G401 (cell line): ENCODE measurements at places on chromosomes 12 and 14. TPM values are rescaled to one million over a fixed set of nuclear protein-coding genes. Genes with fewer than 3 reads are reported as not detected.

PLEKHD1 gene
- total RNA-seq = 0.31 TPM in 1 of 2 replicates, not detected in the other

TAS2R7 gene
- not detected in 2 replicates for total RNA-seq

PZP gene
- not detected in 2 replicates for total RNA-seq

SPIC gene
- not detected in 2 replicates for total RNA-seq

MYF5 gene
- total RNA-seq = not detected in 2 replicates

KRT73 gene
- not detected in 2 replicates for total RNA-seq

SDR9C7 gene
- not detected in 2 replicates for total RNA-seq

INF2 gene
- 30.3 and 31.3 TPM in 2 replicates for total RNA-seq

TM7SF3 gene
- total RNA-seq = 105 and 126 TPM in 2 replicates

ANO2 gene
- not detected in 2 replicates for total RNA-seq

KRT82 gene
- total RNA-seq = not detected in 2 replicates

C1S gene
- total RNA-seq = 3.3 and 4.1 TPM in 2 replicates

GARIN6 gene
- not detected in 2 replicates for total RNA-seq

ASPG gene
- total RNA-seq = not detected in 2 replicates

HCAR2 gene
- not detected in 2 replicates for total RNA-seq

PGF gene
- 1.8 and 3.9 TPM in 2 replicates for total RNA-seq

HRK gene
- total RNA-seq = 6.2 and 8.9 TPM in 2 replicates

PSMA3 gene
- total RNA-seq = 208 and 305 TPM in 2 replicates

FOXM1 gene
- total RNA-seq = 18.8 and 36.1 TPM in 2 replicates

IL23A gene
- 1.3 and 5.3 TPM in 2 replicates for total RNA-seq

KLRB1 gene
- total RNA-seq = not detected in 2 replicates

FBRSL1 gene
- 9.5 and 10.2 TPM in 2 replicates for total RNA-seq

HOXC6 gene
- 3.7 and 4.1 TPM in 2 replicates for total RNA-seq

MAP1LC3B2 gene
- total RNA-seq = 0.34 TPM in 1 of 2 replicates, not detected in the other

NPFF gene
- 10.7 TPM in 1 of 2 replicates, not detected in the other for total RNA-seq

PTPN21 gene
- total RNA-seq = 1.2 and 3.6 TPM in 2 replicates

CCDC197 gene
- not detected in 2 replicates for total RNA-seq

RNASE11 gene
- not detected in 2 replicates for total RNA-seq

SELPLG gene
- 0.74 and 1.1 TPM in 2 replicates for total RNA-seq

LALBA gene
- not detected in 2 replicates for total RNA-seq

SERPINA12 gene
- not detected in 2 replicates for total RNA-seq

INHBC gene
- total RNA-seq = not detected in 2 replicates

ZBTB42 gene
- total RNA-seq = 14.3 and 25.3 TPM in 2 replicates
